ENCODE measurements at places on chromosomes 1 and 21. TPM values are rescaled to one million over a fixed set of nuclear protein-coding genes. Genes with fewer than 3 reads are reported as not detected.

DNA sequence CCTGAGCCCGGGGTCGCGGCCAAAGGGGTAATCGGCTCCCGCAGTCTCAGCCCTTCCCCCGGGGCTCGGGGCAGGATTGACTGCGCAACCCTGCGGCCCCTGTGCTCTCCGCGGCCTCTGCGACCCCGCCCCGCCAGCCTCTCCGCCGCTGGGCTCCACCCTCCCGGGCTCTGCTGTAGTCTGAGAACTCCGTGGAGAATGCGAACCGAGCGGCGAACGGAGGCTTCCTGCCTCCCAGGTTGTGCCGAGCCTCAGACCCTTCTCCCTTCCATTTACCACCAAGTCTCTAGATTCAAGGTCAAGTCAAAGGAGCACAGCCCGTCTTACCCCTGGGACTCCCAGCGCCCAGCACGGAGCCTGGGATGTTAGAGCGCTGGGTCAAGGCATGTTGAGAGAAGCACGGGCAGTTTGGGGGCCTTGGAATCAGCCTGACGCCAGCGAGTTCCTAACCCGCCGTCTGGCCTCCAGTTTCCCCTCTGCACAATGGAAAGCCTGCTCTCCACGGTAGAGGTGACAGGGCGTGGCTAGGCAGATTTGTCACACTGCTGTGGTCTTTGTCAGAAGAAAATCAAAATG, 3.0 kb downstream of the ATP2B4 start:
- peak; percentile 77 for DNase-seq
- peak overlapping the region; percentile 71 for H3K4me3 ChIP-seq
- peaks cover 31% of the 10 kb centered on the region for H3K27me3 ChIP-seq
- no peaks in the 10 kb centered on the region for H3K36me3 ChIP-seq
- peaks cover 17% of the 10 kb centered on the region for H3K4me1 ChIP-seq

- DNase-seq, result no peak
- H3K27me3 ChIP-seq, result no peaks in the 10 kb centered on the region
- H3K27ac ChIP-seq, result no peak overlapping the region
- H3K36me3 ChIP-seq, result no peaks in the 10 kb centered on the region
- H3K4me3 ChIP-seq, result no peak overlapping the region
Measured at GRCh38 chr1:237249120-237249519, 207.1 kb downstream of the RYR2 start.

DNA sequence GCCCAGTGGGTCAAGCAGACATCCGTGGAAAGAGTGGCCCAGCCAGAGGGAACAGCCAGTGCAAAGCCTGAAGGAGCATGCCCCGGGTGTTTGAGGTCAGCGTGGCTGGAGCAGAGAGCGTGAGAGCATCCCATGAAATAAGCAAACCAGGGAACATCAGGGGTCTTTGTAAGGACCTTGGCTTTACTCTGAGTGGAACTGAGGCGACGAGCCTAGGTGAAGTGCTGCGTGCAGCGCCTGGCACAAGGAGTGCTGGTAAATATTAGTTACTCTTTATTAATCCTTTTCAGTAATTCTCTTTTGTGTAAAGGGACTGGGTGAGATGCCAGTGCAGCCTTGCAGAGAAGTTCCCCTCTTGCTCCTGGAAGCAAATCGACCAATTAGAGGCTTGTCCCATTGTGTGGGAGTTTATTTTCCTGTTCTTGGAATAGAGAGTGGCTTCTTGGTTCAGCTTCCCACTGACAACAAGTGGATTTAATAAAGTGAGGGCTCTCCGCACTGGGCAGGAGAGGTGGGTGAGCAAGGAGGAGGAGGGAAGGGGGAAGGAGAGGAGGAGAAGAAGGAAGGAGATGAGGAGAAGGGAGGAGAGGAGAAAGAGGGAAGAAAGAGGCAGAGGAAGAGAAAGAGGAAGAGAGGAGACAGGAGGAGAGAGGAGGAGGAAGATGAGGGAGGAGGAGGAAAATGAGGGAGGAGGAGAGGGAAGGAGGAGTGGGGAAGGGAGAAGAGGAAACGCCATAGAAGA, 37.6 kb upstream of the DISP3 start:
- no peak for DNase-seq
- H3K36me3 ChIP-seq, result no peaks in the 10 kb centered on the region
- no peaks in the 10 kb centered on the region for H3K4me1 ChIP-seq
- no peak overlapping the region for H3K4me3 ChIP-seq
- H3K27me3 ChIP-seq, result no peaks in the 10 kb centered on the region

Gene KRTAP21-3
- total RNA-seq, result not detected

GRCh38 chr1:154993572-154994268, at the start of gene LENEP:
Gene LENEP, plus strand, starts transcription at chr1:154993586. Its CDS starts 22 bp downstream, at chr1:154993608.
- H3K4me1 ChIP-seq, result peaks cover 7% of the 10 kb centered on the region
- no peaks in the 10 kb centered on the region for H3K27me3 ChIP-seq
- peak within 1 kb of the TSS; percentile 58 for H3K27ac ChIP-seq
- no peak for DNase-seq
- peaks cover 5% of the 10 kb centered on the region for H3K36me3 ChIP-seq
- no peak within 1 kb of the TSS for H3K4me3 ChIP-seq

DNA sequence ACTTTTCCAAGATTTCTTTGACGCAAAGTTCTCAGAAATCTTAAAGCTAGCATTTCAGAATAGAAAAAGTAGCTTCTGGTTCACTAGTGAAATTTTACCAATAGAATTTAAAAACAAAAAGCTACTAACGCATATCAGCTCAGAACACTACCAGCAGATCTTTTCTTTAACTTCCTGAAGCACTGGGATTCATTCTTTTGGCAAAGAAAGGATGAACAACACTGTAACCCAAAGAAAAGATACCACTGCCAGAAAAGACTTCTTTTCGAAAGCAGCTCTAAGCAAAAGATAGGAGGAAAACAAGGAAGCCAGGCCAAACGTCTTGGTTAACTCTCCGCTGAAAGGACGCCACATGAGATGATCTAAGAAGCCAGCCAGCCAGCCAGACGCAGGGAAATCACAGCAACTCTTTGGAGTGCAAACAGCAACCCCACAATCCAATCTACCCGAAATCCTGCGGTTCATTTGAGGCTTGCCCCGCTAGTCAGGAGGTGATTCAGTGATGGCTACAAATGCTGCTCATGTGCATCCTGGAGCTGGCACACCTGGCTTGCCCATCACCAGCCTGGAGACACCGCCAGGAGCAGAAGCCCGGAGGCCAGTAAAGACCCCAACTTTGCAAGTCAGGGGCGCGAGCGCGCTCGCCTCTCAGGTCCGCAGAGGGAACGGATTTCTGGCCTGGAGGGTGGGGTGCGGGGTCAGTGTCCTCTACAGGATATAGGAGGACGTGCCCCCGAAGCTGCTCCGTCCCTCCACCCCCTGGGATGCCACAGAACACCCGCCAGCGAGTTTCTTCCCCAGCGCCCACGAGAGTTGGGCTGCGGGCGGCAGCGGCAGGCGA, 812 bp downstream of the NBPF1 start:
- peak overlapping the region; percentile 53 for H3K4me3 ChIP-seq
- H3K27me3 ChIP-seq, result peaks cover 8% of the 10 kb centered on the region
- no peaks in the 10 kb centered on the region for H3K36me3 ChIP-seq
- H3K27ac ChIP-seq, result no peak overlapping the region

DNA sequence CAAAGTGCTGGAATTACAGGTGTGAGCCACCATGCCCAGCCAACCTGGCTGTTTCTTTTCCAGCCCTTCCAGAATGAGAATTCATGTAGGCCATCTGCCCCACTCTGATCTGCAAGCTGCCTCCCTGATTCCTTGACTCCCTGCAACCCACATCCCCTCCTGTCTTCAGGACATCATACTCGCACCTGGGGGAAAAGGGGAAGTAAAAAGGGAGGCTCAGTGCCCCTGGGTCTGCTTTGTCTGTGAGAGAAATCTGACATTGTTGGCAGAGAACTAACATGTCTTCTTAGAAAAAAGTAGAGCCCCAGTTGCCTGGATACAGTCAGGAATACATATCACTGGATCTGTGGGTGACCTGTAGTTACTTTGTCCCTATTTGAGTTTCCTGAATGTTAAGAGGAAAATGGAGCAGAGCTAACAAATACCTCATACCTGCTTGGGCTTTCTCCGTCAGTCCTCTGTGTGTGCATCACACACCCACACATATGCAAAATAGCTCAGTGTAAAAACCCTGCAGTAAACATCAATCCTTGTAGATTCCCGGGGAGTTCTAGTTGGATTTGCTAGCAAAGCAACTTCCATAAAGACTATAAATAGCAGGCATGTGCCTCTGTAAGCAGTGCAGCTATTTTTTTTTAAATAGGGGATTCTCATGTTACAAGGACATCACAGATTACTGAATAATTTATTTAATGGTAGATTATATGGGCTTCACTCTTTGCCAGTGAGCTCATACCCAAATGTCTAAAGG, 62.9 kb downstream of the TEX35 start:
- H3K27ac ChIP-seq, result peak overlapping the region; percentile 69
- H3K4me1 ChIP-seq, result peaks cover 12% of the 10 kb centered on the region
- H3K27me3 ChIP-seq, result no peaks in the 10 kb centered on the region
- H3K4me3 ChIP-seq, result no peak overlapping the region

Gene VAV3
- total RNA-seq, result 10.4 TPM

Gene FCRL4
- total RNA-seq, result not detected

GRCh38 chr1:193417945-193418744, 231.7 kb upstream of the B3GALT2 start:
- no peaks in the 10 kb centered on the region for H3K36me3 ChIP-seq
- no peak overlapping the region for H3K4me3 ChIP-seq
- H3K27ac ChIP-seq, result no peak overlapping the region
- H3K4me1 ChIP-seq, result no peaks in the 10 kb centered on the region
- no peak for DNase-seq
- no peaks in the 10 kb centered on the region for H3K27me3 ChIP-seq

Gene C1QB
- not detected for total RNA-seq

Gene UMODL1
- not detected for total RNA-seq

Gene SPRR4
- not detected for total RNA-seq

DNA sequence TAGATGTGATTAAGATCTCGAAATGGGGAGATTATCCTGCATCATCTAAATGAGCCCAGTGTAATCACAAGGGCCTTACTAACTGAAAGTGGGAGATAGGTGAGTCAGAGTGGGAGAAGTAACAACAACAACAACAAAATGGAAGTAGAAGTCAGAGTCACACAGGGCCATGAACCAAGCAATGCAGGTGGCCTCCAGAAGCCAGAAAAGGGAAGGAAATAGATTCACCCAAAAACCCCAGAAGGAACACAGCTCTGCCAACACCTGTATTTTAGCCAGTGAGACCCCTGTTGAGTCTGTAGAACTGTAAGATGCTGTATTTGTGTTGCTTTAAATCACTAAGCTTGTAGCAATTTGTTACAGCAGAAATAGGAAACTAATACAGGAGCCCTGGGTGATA, 4.1 kb downstream of the TAGLN2 start:
- no peak for DNase-seq
- H3K4me1 ChIP-seq, result peaks cover 18% of the 10 kb centered on the region
- H3K27me3 ChIP-seq, result peaks cover 11% of the 10 kb centered on the region
- no peak overlapping the region for H3K27ac ChIP-seq
- no peak overlapping the region for H3K4me3 ChIP-seq

GRCh38 chr1:8878448-8878697, at the start of gene ENO1:
Gene ENO1, minus strand, starts transcription at chr1:8878686. Its CDS starts 3,778 bp downstream, at chr1:8874908.
- peak within 1 kb of the TSS; percentile 92 for H3K27ac ChIP-seq
- no peaks in the 10 kb centered on the region for H3K27me3 ChIP-seq
- DNase-seq, result no peak
- H3K4me1 ChIP-seq, result peaks cover 11% of the 10 kb centered on the region
- peaks cover 11% of the 10 kb centered on the region for H3K36me3 ChIP-seq

GRCh38 chr1:26252718-26253117, 18.7 kb downstream of the CEP85 start:
- no peak overlapping the region for H3K27ac ChIP-seq
- no peaks in the 10 kb centered on the region for H3K4me1 ChIP-seq
- no peak overlapping the region for H3K4me3 ChIP-seq
- peaks cover 15% of the 10 kb centered on the region for H3K36me3 ChIP-seq
- DNase-seq, result no peak

- no peak overlapping the region for H3K4me3 ChIP-seq
- H3K27me3 ChIP-seq, result no peaks in the 10 kb centered on the region
- H3K27ac ChIP-seq, result no peak overlapping the region
- H3K36me3 ChIP-seq, result no peaks in the 10 kb centered on the region
- H3K4me1 ChIP-seq, result no peaks in the 10 kb centered on the region
Measured at GRCh38 chr1:107132780-107133179, 8.1 kb upstream of the NTNG1 start.
